ENCODE measurements at places on chromosomes 1 and 21.

DNA sequence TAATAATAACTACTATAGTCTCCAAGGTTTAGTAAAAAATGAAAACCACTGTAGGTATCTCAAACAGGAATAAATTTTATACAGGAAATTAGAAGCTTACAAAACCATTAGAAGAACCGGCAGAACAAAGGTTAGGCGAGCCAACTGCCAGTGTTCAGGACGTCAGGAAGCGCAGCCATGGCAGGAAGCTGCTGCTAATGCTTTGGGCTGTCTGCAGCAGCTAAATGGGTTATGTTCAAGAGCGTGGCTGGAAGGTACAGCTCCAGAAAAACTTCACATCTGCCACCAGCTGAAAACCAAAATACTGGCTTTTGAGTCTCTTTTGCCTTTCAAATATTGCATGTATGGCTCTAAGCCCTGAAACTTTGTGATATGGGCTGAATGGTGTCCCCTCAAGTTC lies 35.7 kb upstream of the MYSM1 start:
- no peak for DNase-seq

GRCh38 chr21:43335119-43335518 lies 91.8 kb downstream of the SIK1 start:
- DNase-seq, result no peak

GRCh38 chr1:92662048-92662447 lies 122.9 kb downstream of the EVI5 start:
- DNase-seq, result no peak

- DNase-seq, result no peak
Measured at GRCh38 chr1:67846538-67846937, 13.3 kb upstream of the GNG12 start.

GRCh38 chr1:23742670-23743286 lies 493 bp upstream of the ELOA start:
- DNase-seq, result peak; percentile 26

DNA sequence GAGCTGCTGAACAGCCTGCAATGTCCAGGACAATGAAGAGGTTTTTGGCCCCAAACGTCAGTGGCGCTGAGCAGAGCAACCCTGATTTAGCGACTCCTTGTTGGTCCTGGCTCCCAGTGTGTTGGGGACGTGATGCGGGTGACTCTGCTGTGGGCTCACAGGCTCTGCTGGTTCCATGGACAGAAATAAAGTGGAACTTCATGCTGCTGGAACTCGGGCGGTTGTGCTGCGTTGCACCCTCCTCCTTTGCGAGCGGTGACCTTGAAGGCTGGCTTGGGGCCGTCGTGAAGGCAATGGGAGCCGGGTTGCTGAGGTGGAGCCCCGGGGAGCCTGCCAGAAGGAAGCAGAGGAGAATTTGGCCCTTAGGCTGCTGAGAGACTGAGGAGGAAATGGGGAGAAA lies 122.6 kb upstream of the C1orf174 start:
- no peak for DNase-seq

- DNase-seq, result no peak
Measured at GRCh38 chr21:14943616-14944015, 121.2 kb downstream of the NRIP1 start.

DNA sequence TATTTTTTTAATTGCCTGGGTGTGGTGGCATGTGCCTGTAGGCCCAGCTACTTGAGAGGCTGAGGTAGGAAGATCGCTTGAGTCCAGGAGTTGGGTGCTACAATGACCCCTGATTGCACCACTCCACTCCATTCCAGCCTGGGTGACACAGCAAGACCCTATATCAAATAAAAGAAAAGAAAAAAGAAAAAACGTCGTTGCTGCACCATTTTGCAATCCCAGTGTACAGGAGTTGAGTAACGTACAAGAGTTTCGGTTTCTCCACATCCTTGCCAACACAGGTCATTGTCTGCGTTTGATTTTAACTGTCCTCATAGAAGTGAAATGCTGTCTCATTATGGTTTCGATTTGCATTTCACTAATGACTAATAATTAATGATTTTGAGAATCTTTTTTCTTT lies 7.9 kb downstream of the ZNF684 start:
- no peak for DNase-seq

- DNase-seq, result no peak
Measured at GRCh38 chr1:209046058-209046417, 537.5 kb upstream of the CAMK1G start.

GRCh38 chr1:43651188-43651587 lies 1.2 kb downstream of the KDM4A start:
- DNase-seq, result no peak

- DNase-seq, result no peak
Measured at GRCh38 chr1:245983294-245983967, 523.6 kb downstream of the SMYD3 start.

- peak; percentile 89 for DNase-seq
Measured at GRCh38 chr1:167714098-167714438, 7.7 kb upstream of the MPZL1 start.

GRCh38 chr1:29439615-29440014 lies 203.3 kb downstream of the PTPRU start:
- no peak for DNase-seq

DNA sequence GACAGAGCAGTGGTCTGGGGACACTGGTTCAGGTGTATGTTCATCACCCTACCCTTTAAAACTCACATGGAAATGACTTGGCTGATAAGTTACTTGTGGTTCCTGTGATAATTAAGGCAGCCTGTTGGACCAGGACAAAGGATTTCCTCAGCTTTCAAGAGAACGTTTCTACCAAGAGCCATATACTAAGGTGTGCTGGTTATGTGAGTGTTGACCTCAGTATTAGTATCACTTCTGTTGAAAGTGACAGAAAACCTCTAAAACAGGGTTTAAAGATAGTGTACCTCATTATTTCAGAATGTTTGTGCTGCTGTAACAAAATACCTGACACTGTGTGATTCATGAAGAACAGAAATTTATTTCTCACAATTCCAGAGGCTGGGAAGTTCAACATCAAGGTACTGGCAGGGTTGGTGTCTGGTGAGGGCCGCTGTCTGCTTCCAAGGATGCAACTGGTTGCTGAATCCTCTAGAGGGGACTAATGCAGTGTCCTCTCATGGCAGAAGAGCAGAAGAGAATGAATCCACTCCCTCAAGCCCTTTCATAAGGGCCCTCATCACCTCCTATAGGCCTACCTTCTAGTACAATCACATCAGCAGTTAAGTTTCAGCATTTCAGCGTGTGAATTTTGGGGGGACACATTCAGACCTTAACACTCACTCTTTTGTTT lies 54.9 kb downstream of the UCK2 start:
- no peak for DNase-seq

- DNase-seq, result no peak
Measured at GRCh38 chr1:237470712-237471338, 419.9 kb downstream of the ZP4 start.

- no peak for DNase-seq
Measured at GRCh38 chr1:192802406-192802805, 6.4 kb upstream of the RGS2 start.

DNA sequence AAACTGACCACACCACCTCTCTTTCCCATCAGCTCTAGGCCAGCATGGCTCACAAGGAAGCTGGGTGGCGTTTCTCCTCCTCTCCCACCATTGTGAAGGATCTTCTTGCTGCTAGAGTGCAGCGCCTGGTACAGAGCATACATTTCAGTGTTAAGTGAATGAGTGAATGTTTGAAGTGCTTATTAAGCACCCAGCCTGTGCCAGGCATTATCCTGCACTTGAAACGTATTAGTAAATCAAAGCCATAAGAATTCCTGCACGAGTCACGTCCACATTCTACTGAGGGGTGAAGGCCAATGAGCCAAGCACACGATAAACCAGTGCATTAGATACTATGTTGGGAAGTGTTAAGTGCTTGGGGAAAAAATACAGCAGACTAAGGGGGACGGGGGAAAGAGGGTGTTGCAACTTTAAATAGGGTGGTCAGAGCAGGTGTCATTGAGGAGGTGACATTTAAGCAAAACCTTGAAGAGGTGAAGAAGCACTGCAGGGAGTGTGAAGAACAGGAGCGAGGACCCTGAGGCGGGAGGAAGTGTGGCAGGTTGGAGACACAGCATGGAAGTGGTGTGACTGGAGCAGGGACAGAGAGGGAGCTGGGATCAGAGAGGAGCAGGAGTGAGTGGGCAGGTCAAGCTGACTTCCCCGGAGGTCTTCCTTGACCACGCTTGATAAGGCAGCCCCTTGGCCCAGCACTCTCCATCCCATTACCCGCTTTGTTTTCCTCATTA lies 48.5 kb upstream of the LRRN2 start:
- no peak for DNase-seq

GRCh38 chr1:153395776-153396175 lies 4.9 kb upstream of the S100A8 start:
- no peak for DNase-seq

DNA sequence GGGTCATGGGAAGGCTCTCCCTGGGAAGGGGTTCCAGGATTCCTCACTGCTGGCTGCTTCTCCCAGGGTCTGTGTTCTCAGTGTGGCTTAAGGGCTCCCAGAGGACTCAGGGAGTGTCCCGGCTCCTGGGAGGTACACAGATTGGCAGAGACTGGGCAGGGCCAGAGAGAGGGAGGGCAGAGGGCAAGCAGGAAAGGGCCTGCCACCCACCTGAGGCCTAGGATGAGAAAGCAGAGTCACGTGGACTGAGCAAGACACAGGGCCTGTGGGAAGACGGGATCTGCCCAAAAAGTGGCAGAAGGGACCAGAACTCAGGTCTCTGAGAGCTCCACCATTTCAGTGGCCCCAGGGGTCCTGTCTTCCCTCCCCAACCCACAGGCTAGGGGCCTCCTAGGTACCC lies 871 bp downstream of the SLFNL1 start:
- DNase-seq, result no peak

GRCh38 chr1:87279966-87280535 lies 48.6 kb upstream of the LMO4 start:
- DNase-seq, result no peak

DNA sequence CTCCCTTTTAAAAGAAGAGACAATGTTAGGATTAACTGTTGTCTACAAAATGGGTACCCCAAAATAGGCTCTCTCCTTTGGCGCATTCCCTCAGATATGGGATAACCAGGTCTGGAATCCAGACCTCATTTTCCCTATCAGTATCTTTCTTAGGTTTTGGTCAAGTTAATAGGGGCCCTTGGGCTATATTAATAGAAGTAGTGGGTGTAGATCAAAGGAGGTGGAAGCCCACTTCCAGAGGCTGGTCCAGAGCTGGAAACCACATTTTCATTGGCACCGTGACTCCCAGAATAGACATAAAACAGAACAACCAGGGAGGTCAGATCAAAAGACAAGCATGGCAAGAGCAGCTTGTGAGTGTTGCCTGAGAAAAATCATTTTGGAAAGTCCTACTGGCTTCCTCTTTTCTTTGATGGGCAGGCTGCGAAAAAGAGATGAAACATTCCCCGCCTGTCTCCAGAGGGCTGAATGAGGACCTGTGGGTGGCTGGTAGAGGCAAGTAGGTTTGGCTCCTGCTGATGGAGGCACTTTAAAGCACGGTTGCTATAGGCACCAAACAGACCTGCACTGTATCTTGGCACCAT lies 25.8 kb upstream of the KIF21B start:
- no peak for DNase-seq

- no peak for DNase-seq
Measured at GRCh38 chr1:6711174-6711573, 9.6 kb upstream of the DNAJC11 start.

GRCh38 chr21:34833465-34833864 lies 164.7 kb downstream of the CLIC6 start:
- DNase-seq, result no peak

GRCh38 chr1:91584309-91584708 lies 83.7 kb downstream of the CDC7 start:
- DNase-seq, result no peak

- no peak for DNase-seq
Measured at GRCh38 chr1:202961220-202961880, 3.2 kb upstream of the ADIPOR1 start.

DNA sequence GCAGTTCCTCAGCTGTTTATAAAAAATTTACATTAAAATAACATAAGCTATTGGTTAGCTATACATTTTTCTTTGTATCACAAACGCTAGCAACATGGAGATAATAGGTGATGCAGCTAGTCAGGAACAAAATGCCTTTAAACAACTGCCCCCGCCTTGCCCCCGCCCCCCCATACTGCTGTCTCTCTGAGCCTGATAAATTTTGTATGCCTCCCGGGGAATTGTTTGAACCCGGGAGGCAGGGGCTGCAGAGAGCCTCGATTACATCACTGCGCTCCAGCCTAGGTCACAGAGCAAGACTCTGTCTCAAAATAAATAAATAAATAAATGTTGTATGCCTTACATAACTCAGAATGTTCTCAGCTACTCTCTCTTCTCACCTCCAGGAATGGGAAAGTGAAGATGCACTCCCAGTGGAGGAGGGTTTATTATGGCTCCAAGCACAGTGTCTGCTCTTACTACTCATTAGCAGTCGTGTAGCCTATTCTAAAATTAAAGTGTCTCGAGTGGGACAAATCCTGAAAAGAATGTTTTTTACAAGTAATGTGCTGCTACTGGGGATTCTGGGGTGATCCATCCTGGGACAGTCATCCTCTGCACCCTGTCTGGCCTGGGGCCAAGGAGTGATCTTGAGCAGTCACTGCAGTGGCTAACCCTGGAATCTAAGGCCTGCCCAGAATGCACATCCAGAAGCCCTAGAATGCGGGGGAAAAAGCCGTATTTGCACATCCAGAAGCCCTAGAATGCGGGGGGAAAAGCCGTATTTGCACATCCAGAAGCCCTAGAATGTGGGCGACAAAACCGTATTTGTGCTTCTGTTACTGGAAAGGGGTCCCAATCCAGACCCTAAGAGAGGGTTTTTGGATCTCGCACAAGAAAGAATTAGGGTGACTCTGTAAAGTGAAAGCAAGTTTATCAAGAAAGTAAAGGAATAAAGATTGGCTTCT lies 39.4 kb upstream of the ZNF496 start:
- no peak for DNase-seq

GRCh38 chr1:210905944-210906453 lies 227.9 kb downstream of the KCNH1 start:
- no peak for DNase-seq

DNA sequence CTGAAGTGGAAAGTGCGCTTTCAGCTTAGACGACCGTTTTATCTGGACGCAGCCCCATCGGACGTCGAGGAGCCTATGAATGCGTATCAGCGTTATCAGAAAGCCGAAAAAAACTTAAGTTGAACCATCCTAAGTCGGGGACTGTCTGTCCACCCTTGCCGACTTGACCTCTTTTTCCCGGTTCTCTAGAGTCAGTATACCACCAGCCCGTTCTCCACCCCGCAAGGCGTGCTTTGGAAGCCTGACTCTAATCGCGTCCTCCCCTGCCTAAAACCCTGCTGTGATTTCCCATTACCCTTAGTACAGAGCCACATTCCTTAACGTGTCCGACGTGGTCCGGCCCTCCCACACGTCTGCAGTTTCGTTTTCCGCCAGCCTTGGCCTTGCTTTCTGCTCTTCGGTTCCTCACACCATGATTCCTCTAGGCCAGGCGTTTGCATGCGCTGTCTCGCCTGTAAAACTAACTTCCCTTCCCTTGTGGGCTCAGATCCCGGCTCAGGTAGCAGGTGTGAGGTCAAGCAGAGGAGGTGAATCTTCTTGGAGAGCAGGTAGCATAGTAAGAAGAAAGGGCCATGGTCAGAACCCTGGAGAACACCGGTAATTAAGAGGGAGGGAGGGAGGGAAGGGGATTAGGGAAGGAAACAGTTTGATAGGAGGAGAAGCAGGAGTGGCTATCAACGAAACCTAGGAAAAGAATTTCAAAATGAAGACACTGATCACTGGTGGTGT lies 865 bp downstream of the ADPRS start:
- DNase-seq, result peak; percentile 39
